Vagina (tissue), 2 donors: ENCODE measurements at places on chromosomes 7 and 10. TPM values are rescaled to one million over a fixed set of nuclear protein-coding genes. Genes with fewer than 3 reads are reported as not detected.
A peak's percentile ranks its signal among the peaks of the same experiment; 100 is the strongest.

LIPM gene
- total RNA-seq = not detected

SPDYE2B gene
- not detected for total RNA-seq

RPEL1 gene
- not detected for total RNA-seq

COL13A1 gene
- total RNA-seq = not detected

SHLD2 gene
- 27.5 TPM for total RNA-seq

- no peak for DNase-seq
- no peaks in the 10 kb centered on the region for H3K36me3 ChIP-seq
- no peak overlapping the region for H3K4me3 ChIP-seq
- H3K27me3 ChIP-seq = no peaks in the 10 kb centered on the region
These were observed 51.8 kb upstream of the AGR3 start for GRCh38 chr7:16933296-16934279.

DNA sequence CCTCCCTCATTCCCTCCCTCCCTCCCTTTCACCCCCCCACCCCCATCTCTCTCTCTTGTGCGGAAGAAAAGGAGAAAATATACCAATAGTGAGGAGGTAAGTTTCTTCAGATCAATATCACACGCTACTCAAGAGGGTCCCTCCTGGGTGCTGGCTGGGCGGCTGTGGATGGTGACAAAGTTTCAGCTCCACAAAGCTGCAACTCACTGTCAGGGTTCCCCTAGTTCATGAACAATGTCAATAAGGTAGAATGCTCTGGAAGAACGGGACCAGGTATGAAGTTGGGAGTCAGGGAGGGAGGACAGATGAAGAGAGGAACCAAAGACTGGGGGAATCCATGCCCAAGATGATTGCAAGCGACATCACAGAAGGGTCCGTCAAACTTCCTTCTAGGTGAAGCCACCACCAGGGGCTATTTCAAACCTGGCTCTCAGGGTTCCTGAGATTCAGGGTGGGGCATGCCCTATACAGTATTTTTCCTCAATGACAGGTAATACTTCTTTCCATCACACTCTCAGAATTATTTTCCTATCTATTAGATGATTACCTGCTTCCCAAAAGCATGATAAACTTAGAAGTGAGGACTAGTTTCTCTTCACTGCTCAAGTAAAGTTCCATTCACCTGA is 1.4 kb upstream of the PDE1C start:
- peaks cover 7% of the 10 kb centered on the region for H3K4me1 ChIP-seq
- no peak overlapping the region for H3K27ac ChIP-seq
- no peaks in the 10 kb centered on the region for H3K36me3 ChIP-seq
- peak overlapping the region; percentile 31 for H3K4me3 ChIP-seq

GRCh38 chr10:28012990-28013515 is 14.2 kb upstream of the ODAD2 start:
- H3K27ac ChIP-seq = no peak overlapping the region
- no peaks in the 10 kb centered on the region for H3K36me3 ChIP-seq
- H3K4me1 ChIP-seq = no peaks in the 10 kb centered on the region
- H3K4me3 ChIP-seq = no peak overlapping the region
- no peak for DNase-seq
- H3K27me3 ChIP-seq = no peaks in the 10 kb centered on the region

DNA sequence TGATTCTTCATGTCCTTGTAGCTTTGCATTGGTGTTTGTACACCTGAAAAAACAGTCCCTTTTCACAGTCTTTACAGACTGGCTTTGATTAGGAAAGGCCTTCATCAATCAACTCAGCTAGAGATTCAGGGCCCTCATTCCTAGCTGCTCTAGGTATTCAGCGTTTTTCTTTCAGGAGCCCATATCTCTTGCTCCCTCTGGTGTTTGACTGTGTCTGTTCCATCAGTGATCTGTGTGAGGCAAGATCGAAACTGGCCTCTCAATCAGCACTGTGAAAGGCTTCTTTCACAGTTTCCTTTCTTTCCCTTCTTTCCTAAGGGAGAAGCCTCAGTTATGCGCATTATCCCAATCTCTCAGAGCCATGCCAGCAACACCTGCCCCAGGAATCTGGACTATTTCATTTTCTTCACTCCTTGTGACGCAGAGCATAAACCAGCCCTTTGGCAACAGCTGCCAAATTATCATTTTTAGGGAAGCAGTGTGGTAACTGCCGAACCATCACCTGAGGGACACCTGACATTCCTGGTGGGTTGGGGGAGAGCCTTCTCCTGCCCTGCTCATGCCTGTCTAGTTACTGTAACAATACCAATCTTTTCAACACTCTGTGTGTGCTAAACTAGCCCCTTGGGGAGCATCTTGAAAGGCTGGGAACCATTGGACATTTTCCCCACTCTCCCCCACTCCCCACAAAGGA is 75.7 kb upstream of the CCDC71L start:
- H3K36me3 ChIP-seq = no peaks in the 10 kb centered on the region
- no peaks in the 10 kb centered on the region for H3K27me3 ChIP-seq
- H3K4me3 ChIP-seq = no peak overlapping the region
- no peak overlapping the region for H3K27ac ChIP-seq
- peaks cover 8% of the 10 kb centered on the region for H3K4me1 ChIP-seq

DNA sequence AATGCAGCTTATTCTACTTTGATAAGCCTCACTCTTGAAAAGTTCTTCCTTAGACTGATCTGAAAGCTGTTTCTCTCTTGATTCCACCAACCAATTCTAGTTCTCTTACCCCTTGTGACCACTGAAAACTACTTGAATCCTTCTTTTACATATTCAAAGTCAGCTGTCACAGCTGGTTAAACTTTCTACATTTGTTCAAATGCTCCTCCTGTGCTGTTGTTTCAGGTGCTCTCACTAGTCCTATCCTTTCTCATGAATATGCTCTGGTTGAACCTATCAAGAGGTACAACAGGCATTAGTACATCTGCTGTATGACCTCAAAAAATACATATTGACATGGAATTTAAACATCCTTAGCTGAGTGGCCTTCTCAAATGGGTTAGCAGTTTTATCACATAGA is 91.5 kb downstream of the MYO3A start:
- H3K27me3 ChIP-seq = no peaks in the 10 kb centered on the region
- no peaks in the 10 kb centered on the region for H3K36me3 ChIP-seq
- H3K27ac ChIP-seq = no peak overlapping the region
- no peak for DNase-seq
- H3K4me3 ChIP-seq = no peak overlapping the region
- no peaks in the 10 kb centered on the region for H3K4me1 ChIP-seq

- H3K27ac ChIP-seq = peak overlapping the region; percentile 27
- H3K27me3 ChIP-seq = no peaks in the 10 kb centered on the region
- H3K4me3 ChIP-seq = no peak overlapping the region
These were observed 136.6 kb downstream of the CALN1 start for GRCh38 chr7:72275382-72276070.

DNA sequence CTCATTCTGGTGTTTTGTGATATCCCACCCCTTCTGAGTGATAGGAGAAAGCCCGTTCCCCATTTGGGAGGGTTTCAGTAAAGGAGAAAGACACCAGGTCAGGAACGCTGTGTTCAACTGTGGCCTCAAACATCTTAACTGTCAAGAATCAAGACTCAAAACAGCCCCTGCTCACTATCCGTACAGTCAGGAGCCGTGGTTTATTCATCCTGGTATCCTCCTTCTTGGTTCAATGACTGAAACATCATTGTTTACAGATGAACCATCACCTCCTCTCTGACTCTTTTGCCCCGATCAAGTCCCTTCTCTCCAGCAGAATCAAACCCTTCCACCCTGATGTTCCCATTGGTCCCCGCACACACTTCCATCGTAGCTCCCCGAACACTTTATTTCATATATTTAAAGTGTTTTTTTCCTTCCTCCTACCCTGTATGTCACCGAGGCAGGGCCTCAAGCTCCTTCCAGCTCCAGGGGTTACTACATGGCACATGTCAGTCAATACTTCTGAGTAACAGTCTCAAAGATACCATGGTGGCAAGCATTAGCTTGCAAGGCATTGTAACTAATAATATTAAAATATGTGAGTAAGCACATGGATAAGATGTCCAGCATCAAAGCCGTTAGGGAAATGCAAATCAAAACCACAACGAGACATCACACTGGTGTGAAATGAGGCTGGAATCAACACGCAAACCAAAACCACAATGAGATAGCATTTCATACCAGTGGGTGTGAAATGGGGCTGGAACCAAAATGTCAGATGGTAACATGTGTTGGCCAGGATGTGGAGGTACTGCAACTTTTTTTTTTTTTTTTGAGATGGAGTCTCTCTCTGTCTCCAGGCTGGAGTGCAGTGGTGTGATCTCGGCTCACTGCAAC is 124.7 kb upstream of the C1QL3 start:
- no peak overlapping the region for H3K27ac ChIP-seq
- no peaks in the 10 kb centered on the region for H3K36me3 ChIP-seq
- H3K4me3 ChIP-seq = no peak overlapping the region
- H3K27me3 ChIP-seq = no peaks in the 10 kb centered on the region
- no peaks in the 10 kb centered on the region for H3K4me1 ChIP-seq

- peaks cover 38% of the 10 kb centered on the region for H3K4me1 ChIP-seq
- no peaks in the 10 kb centered on the region for H3K36me3 ChIP-seq
- no peaks in the 10 kb centered on the region for H3K27me3 ChIP-seq
These were observed 8.9 kb downstream of the COL1A2 start for GRCh38 chr7:94403546-94403945.

DNA sequence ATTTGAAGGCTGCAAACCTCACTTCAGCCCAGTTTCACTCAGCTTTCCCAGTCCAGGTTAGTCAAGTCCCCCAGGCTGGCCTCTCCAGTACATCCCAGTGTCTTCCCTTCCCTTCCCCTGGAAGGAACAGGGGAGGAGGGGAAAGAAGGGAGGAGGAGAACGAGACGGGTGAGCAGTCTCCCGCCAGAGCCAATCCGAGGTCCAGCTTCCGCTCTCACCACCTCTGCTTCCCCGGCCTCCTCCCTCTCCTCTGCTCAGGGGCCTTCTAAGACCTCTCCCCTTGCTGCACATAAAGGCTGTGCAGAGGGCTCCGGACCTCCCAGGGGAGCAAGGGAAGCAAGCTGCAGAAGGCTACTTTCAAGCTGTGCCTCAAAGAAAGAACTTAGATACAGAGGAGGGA is 4.1 kb downstream of the ATG9B start:
- H3K36me3 ChIP-seq = no peaks in the 10 kb centered on the region
- no peak overlapping the region for H3K27ac ChIP-seq
- peaks cover 17% of the 10 kb centered on the region for H3K4me1 ChIP-seq
- DNase-seq = no peak
- no peak overlapping the region for H3K4me3 ChIP-seq

GRCh38 chr7:81273601-81274397 is 354.9 kb upstream of the SEMA3C start:
- H3K36me3 ChIP-seq = no peaks in the 10 kb centered on the region
- H3K4me3 ChIP-seq = no peak overlapping the region
- H3K27me3 ChIP-seq = no peaks in the 10 kb centered on the region

GRCh38 chr7:47844311-47844710 is 104.0 kb downstream of the PKD1L1 start:
- no peak overlapping the region for H3K27ac ChIP-seq
- H3K36me3 ChIP-seq = no peaks in the 10 kb centered on the region
- no peak for DNase-seq
- no peaks in the 10 kb centered on the region for H3K4me1 ChIP-seq

DNA sequence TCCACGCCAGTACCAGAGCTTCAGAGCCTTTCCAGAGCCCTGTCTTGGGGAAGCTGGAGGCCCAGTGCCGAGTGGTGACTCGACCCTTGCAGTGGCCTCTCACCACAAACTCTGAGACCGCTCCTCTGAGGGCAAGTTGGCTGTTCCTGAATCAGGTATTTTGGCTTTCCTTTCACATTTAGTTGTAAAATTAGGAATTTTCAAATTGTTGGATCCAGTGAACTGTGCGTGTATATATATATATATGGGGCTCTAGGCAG is 128.7 kb upstream of the UNC5B start:
- no peaks in the 10 kb centered on the region for H3K4me1 ChIP-seq
- no peak overlapping the region for H3K27ac ChIP-seq
- H3K36me3 ChIP-seq = no peaks in the 10 kb centered on the region
- H3K27me3 ChIP-seq = no peaks in the 10 kb centered on the region
- DNase-seq = no peak

DNA sequence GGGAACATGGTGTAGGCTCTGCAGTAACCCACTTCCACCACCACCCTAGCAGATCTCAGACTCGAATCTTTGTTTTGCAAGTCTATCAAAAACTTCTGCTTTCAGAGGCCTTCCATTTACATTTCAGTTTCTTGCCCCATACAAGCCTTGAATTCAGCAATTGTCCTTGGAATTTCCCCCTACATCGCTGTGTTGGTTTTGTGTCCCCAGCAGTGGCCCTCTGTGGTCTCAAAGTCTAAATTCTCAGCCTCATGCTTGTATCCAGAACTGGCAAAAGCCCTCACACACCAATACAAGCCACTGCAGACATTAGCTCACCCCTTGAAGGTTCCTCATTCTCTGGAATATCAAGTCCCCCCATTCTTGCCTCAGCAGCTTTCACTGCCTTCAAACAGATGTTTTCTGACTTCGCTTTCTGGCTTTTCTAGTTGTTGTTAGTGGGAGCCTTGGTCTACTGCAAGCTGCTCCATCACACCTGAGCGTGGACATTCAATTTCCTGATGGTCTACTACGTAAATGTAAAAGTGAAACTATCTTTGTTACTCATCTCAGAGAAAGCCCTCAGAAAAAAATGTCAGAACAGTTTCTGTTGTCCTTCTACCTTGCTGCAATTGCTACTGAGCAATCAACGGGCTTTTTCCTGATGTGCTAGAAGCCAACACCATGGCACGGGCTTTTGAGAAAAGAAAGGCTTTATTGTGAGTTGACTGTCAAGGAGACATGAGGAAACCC is 1.8 kb upstream of the NUB1 start:
- H3K27ac ChIP-seq = no peak overlapping the region
- H3K4me3 ChIP-seq = no peak overlapping the region
- no peaks in the 10 kb centered on the region for H3K36me3 ChIP-seq
- no peak for DNase-seq
- peaks cover 30% of the 10 kb centered on the region for H3K4me1 ChIP-seq

DNA sequence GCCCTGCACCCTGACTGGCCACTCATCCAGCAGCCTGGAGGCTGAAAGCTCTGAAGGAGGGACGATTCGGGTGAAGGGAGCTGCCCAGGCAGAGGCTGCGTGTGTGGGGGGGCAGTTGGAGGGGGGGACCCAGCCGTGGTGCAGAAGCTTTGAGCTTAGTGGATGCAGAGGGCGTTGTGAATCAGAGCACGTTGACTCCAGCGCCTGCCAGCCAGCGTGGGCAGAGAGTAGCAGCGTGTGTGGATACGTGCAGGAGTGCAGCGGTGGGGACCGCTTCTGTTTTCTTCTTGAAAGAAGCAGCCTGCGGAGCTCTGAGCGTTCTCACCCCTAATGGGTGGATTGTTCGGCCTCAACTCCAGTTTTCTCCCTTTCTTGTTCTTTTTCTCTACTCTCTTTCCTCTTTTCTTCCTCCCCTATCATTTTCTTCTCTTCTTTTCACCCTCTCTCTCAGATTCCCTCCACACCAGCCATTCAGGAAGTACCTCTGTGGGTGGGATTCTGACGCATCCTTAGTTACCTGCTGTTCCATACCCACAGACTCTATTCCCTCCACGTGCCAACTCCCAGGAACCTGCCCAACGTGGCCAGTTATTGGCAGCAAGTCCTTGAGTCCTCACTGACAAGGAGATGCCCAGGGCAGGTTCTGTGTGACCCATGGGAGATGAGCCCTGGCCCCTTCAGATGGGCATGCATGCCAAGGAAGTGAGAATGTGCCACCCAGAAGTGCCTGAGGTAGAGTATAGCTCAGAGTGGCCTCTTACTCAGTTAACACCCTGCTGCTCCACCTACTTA is 47.4 kb downstream of the SORCS3 start:
- no peaks in the 10 kb centered on the region for H3K27me3 ChIP-seq
- H3K36me3 ChIP-seq = no peaks in the 10 kb centered on the region
- DNase-seq = no peak
- no peaks in the 10 kb centered on the region for H3K4me1 ChIP-seq

- DNase-seq = no peak
- H3K27me3 ChIP-seq = no peaks in the 10 kb centered on the region
- H3K27ac ChIP-seq = no peak overlapping the region
- no peaks in the 10 kb centered on the region for H3K4me1 ChIP-seq
These were observed 73.2 kb upstream of the TPK1 start for GRCh38 chr7:144908943-144909556.
